ENCODE measurements at places on chromosomes 3 and 15.

DNA sequence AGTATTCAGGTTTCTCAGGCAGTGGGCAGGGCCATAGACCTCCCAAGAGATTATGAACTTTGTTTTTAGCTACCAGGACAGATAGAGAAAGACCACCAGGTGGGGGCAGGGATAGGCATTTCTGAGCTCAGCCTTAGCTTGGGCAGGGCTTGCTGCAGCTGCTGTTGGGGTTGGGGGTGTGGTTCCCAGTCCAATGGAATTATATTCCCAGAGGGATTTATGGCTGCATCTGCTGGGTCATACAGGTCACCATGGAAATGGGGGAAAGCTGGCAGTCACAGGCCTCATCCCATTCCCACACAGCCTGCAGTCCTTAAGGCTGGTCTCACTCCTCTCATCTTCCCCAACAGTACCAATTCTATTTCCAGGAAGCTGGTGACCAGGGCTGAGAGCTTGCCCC lies 144.6 kb upstream of the ZPLD1 start:
- no peak for DNase-seq

- DNase-seq, result no peak
Measured at GRCh38 chr3:172259726-172260248, 188.5 kb downstream of the GHSR start.

- no peak for DNase-seq
Measured at GRCh38 chr3:178342111-178342510, 194.1 kb upstream of the KCNMB2 start.

DNA sequence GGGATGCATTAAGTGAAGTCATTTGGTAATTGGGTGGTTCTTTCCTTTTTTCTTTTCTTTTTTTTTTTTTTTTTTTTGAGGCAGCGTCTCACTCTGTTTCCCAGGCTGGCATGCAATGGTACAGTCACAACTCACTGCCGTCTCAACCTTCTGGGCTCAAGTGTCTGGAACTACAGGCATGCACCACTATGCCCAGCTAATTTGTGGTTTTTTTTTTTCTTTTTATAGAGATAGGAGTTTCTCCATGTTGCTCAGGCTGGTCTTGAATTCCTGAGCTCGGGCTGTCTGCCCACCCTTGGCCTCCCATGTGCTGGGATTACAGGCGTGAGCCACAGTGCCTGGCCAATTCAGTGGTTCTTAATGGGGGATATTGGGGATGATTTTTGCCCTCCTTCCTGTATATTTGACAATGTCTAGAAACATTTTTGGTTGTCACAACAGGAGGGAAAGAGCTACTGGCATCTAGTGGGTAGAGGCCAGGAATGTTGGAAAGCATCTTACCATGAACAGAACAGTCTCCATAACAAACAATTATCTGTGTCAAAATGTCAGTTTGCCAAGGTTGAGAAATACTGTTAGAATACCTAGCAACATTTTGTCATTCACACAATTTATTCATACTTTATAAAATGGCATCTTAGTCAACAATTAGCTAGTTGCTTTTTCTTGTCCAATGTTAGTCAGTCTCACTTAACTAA lies 79.4 kb upstream of the CNTN3 start:
- DNase-seq, result no peak

DNA sequence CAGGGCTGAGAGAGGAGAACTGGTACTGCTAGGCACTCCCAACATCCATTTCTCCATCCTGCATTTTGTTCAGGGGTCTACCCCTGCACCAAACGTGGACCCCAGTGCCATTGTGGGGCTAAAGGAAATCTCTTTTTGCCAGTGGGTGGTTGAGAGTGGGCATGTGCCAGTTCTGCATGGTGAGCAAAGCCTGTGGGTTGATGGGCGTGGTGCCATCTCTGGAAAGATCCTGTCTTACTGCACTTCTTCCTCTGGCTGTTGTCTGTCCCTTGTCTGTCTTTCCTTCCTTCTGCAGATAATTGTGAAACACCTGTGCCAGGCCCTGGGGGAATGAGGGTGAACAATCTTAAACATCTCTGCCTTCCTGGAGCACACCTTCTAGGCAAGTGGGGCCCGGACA lies 1.4 kb upstream of the RARRES1 start:
- no peak for DNase-seq

GRCh38 chr3:43620831-43621655 lies 768 bp downstream of the ANO10 start:
- no peak for DNase-seq

GRCh38 chr3:112365035-112365434 lies 32.1 kb downstream of the CD200 start:
- DNase-seq, result no peak

DNA sequence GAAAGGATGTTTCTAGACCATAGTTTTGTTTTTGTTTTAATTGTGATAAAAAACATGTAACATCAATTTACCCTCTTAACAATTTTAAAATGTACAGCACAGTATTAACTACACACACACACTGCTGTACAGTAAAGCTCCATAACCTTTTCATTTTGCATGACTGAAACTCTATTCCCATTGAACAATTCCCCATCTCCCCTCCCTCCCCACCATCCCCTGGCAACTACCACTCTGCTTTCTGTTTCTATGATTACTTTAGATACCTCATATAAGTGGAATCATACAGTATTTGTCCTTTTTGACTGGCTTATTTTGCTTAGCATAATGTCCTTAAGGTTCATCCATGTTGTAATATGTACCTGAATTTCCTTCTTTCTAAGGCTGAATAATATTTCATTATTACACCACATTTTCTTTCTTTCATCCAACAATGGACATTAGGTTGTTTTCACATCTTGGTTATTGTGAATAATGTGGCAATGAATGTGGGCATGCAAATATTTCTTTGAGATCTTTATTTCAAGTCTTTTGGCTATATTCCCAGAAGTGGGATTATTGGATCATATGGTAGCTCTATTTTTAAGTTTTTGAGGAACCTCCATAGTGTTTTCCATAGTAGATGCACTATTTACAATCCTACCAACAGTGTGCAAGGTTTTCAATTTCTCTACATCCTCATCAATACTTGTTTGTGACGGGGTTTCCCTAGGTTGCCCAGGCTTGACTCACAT lies 10.7 kb downstream of the CHST14 start:
- DNase-seq, result no peak

DNA sequence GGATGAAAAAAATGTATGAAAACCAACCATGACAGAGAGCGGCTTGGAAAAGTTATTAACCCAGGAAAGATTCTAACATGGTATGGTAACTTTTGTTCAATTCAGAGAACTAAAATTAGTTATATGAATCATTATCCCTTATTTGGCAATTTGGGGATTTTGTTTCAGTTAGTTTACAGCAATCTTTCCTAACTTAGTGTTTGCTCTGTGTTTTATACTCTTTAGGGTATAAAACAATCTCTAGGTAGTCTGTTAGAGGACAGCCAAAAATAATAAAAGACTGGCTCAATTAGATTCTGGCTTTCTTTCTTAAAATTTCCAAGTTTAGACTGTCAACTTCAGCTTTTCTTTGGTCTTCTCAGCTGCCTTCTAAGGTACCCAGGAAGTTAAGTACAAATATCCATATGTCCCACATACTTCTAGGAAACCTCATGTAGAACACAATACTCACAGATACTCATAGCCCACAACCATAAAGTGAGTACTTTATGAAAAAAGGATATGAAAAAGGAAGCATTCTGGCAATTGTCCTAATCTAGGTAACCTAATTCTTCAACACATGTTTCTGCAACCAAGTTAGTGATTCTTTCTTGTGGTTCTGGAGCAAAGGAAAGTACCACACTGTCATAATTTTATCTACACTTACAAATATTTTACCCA lies 849.3 kb downstream of the ROBO1 start:
- no peak for DNase-seq

- no peak for DNase-seq
Measured at GRCh38 chr15:40332113-40332781, 8.5 kb downstream of the CCDC9B start.

GRCh38 chr3:14410503-14411165 lies 8.2 kb downstream of the SLC6A6 start:
- no peak for DNase-seq

- DNase-seq, result peak; percentile 84
Measured at GRCh38 chr3:143644370-143645089, 203.7 kb downstream of the SLC9A9 start.

DNA sequence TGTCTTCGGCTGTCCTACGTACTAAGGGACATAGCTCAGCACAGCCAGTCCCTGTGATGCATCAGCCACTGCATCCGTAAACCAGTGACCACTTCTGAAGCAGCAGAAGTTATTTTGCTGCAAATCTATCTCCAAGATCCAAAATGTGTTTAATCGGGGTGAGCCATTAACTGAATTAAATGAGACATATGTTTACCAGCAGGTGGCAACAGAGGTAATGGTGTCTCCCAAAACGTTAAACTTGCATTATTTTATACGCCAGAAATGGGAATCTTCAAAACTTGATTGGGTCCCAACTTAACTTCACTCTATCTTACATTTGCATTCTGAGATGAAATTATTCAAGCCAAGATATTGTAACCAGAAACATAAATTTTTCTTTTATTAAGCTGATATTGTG lies 75.3 kb upstream of the BOC start:
- peak; percentile 17 for DNase-seq

Measured in NCI-H1105 (cell line).